IMR-90 (cell line): ENCODE measurements at places on chromosomes 11 and 22. TPM values are rescaled to one million over a fixed set of nuclear protein-coding genes. Genes with fewer than 3 reads are reported as not detected.

GRCh38 chr11:61509043-61510029, 787 bp downstream of the LRRC10B start:
- peak; percentile 69 for DNase-seq

- DNase-seq: no peak
Observed at GRCh38 chr11:123217897-123218296, 22.8 kb upstream of the CLMP start.

DNA sequence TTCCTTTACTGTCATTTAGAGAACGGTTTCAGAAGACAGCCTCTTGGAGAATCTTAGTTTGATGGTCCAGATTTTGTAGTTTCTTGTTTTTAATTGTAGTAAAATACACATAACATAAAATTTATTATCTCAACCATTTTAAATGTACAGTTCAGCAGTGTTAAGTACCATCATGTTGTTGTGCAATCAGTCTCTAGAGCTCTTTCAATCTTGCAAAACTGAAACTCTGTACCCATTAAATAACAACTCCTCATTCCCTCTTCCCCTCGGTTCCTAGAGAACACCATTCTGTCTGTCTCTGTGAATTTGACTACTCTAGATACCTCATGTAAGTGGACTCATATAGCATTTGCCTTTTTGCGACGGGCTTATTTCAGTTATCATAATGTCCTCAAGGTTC, 69.8 kb downstream of the GRIK4 start:
- no peak for DNase-seq

DNA sequence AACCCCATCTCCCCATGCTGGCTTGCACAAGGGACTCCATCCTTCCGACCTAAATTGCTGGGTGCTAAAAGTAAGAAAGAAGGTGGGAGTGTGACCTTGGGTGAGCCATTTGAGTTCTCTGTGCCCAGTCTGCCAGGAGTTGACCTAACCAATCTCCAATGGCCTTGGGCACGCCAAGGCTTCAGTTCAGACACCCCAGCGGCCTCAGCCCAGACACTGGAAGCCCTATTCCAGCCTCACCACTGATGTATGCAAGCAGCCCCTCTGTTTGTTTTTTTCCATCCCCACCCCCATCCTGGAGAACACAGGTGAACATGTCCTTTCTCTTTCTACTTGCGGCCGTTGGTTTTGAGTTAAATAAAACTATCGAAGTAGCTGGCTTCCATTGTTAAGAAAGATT, 31.9 kb downstream of the MYH9 start:
- no peak for DNase-seq

DNA sequence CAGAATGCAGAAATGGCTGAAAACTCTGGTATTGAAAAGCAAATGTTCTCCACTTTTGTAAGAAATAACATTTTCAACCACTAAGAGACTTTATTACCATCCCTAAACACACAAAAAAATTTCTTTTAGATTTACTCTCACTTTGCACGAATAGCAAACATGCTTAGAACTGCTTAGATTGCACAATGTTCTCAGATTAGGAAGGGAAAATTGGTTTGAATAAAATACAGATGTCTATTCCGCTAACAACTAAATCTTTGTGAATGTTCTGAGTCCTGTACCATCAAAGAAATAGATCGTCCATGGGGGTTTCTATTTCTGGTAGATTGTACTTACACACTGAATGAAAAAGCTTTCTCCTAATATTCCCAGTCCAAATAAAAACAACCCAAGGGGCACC, 40.1 kb downstream of the BDNF start:
- DNase-seq: no peak

GRCh38 chr11:78525720-78526119, 48.9 kb downstream of the NARS2 start:
- DNase-seq: no peak

DNA sequence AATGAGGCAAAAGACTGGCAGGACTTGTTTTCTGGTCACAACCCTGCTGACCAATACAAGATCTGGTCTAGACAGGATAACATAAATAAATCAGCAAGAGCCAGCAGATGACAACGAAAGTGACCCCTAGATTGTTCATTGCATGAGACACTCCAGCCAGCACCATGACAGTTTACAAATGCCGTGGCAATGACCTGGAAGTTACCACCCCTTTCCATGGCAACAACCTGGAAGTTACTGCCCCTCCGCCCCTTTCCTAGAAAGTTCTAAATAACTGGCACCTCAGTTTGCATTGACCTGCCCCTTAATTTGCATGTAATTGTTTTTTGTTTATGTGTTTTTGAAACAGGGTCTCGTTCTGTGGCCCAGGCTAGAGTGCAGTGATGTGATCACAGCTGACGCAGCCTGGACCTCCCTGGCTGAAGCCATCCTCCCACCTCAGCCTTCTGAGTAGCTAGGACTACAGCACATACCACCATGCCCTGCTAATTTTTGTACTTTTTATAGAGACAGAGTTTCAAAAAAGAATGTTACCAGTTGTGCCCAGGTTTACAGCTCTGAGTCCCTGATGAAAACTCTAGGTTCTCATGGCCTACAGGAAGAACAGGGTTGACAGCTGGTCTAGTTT, 38.1 kb upstream of the WT1 start:
- no peak for DNase-seq

DNA sequence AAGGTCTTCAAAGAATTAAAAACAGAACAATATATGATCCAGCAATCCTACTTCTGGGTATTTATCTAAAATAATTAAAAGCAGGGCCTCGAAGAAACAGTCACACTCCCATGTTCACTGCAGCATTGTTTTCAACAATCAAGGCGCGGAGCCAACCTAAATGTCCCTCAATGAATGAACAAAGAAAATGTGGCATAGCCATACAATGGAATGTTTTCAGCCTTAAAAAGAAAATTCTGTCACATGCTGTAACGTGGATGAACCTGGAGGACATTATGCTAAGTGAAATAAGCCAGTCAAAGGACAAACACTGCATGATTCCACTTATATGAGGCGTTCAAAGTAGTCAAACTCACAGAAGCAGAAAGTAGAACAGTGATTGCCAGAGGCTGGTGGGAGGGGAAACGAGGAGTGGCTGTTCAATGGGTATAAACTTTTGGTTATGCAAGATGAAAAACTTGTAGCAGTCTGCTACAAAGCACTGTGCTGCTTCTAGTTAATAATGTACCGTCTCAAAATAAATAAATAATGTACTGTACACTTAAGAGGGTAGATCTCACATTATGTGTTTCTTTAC, 41.2 kb downstream of the SNX19 start:
- DNase-seq: no peak

DNA sequence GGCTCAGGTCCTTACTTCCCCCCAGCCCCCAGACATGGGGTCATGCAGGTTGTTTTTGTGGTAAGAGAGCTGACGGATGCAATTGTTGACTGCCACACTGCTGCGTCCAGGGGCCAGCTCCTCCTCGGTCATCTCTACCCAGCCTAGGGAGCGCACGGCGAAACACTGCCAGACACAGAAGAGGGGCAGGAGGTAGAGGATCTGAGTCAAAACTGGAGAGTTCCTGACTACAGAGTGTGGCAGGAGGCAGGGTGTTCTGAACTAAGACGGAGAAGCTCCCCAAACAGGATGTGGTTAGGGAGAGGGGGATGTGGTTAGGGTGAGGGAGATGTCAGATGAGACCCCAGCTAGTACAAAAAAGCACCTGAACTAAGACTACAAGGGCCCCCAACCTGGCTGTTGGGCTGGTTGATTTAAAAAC, 12.3 kb downstream of the SMPD1 start:
- peak; percentile 39 for DNase-seq

DNA sequence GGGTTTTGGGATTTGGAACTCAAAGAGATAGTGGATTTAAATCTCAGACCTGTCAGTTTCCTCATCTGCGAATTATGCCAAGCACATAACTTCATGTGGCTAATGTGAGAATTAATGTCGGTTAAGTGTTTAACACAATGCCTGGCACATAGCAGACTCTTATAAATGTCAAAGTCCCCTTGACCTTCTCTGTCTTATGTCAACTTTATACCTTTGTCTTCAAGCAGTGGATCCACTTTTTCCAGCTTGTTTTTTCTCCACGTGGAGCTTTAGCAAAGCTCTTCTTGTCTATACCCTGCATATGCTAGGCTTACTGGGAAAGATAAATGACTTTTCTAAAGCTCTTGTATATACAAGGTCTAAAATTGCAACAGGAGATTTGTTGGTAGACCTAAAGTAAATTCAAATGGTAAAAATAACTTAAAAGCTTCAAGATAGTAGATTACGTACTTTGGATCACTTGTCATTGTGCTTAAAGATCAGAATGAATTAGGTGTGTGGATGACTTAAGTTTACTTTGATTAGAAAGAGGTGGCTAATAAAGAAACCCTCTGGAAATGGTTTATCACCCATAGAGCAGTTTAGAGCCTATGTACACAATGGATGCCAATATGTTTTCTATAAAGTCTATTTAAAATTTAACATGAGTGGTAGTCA, 318.3 kb upstream of the SORL1-AS1 start:
- peak; percentile 17 for DNase-seq

GRCh38 chr11:61147791-61148620, 13.2 kb downstream of the VPS37C start:
- DNase-seq: no peak

- no peak for DNase-seq
Observed at GRCh38 chr11:66414120-66414934, 6.5 kb upstream of the NPAS4 start.

- no peak for DNase-seq
Observed at GRCh38 chr11:59849129-59849528, 3.8 kb upstream of the CBLIF start.

GRCh38 chr11:2271327-2272227, 1.2 kb upstream of the ASCL2 start:
- DNase-seq: no peak

DNA sequence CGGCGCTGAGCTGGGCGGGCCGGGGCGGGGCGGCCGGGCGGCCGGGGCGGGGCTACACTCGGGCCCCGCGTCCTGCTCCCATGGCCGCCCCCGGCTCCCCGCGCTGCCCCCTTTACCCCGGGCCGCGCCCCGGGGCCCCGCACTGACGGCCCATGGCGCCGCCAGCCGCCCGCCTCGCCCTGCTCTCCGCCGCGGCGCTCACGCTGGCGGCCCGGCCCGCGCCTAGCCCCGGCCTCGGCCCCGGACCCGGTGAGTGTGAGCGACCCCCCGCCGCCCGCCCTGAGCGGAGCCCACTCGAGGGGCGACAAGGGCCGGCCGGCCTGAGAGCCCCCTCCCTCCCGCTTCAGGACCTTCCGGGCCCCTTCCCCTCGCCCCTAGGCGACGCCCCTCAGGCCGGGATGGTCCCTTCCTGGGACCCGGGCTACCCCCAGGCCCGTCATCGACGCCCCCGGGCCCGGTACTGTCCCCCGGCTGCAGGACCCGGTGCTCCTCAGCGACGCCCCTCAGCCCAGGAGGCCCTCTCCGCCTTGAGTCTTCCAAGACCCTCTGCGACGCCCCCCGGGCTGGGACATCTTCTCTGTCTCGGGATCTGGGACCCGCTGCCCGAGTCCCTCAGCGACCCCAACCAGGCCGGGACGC, at the start of gene KREMEN1:
Gene KREMEN1 (plus strand): TSS at position 57 of the 639 bp plus-strand sequence. CDS start 96 bp downstream, at position 153.
- no peak for DNase-seq

GRCh38 chr22:45783021-45783420, 111.4 kb downstream of the ATXN10 start:
- DNase-seq: no peak

- DNase-seq: peak; percentile 48
Observed at GRCh38 chr11:9535189-9535781, 38.2 kb upstream of the WEE1 start.

GRCh38 chr22:33438273-33438672, 380.1 kb upstream of the SYN3 start:
- DNase-seq: peak; percentile 89

GRCh38 chr11:68200639-68201038, 12.5 kb downstream of the KMT5B start:
- DNase-seq: peak; percentile 81

- DNase-seq: no peak
Observed at GRCh38 chr11:63560506-63561180, 2.5 kb downstream of the PLAAT2 start.

GRCh38 chr11:78370406-78371172, 47.0 kb downstream of the GAB2 start:
- DNase-seq: peak; percentile 41

The OR10G6 gene
- total RNA-seq: not detected in 2 replicates

The AIFM3 gene
- total RNA-seq: under 0.01 and 0.18 TPM in 2 replicates

The BATF2 gene
- total RNA-seq: 0.36 and 0.56 TPM in 2 replicates

The APOBEC3B gene
- total RNA-seq: 17.2 and 17.6 TPM in 2 replicates

The CD3G gene
- not detected in 2 replicates for total RNA-seq

The SEPTIN3 gene
- under 0.01 and 0.18 TPM in 2 replicates for total RNA-seq

The HORMAD2 gene
- total RNA-seq: not detected in 2 replicates

The RASGRP2 gene
- total RNA-seq: not detected in 2 replicates

The CEP126 gene
- total RNA-seq: 0.72 and 1.1 TPM in 2 replicates

The ARHGAP32 gene
- total RNA-seq: 5.8 and 8.4 TPM in 2 replicates

The SMTNL1 gene
- not detected in 2 replicates for total RNA-seq

The NLRP14 gene
- under 0.01 TPM in 2 replicates for total RNA-seq

The KRTAP5-8 gene
- not detected in 2 replicates for total RNA-seq

The CD248 gene
- total RNA-seq: 19.5 and 25.6 TPM in 2 replicates

The PDGFB gene
- total RNA-seq: not detected in 2 replicates

The DYNC2H1 gene
- total RNA-seq: 21.0 and 25.3 TPM in 2 replicates
